Activated CD4-positive, alpha-beta T cell treated with anti-CD3 and anti-CD28 coated beads, Interleukin-2, amount 10 ng/mL, durations not matched to agents 24 days and 14 days (primary cell): ENCODE measurements at places on chromosomes 3 and 15. TPM values are rescaled to one million over a fixed set of nuclear protein-coding genes. Genes with fewer than 3 reads are reported as not detected.

- H3K4me3 ChIP-seq: peak overlapping the region; percentile 94
- no peak overlapping the region for H3K27ac ChIP-seq
- peaks cover 14% of the 10 kb centered on the region for H3K4me1 ChIP-seq
- no peaks in the 10 kb centered on the region for H3K27me3 ChIP-seq
- H3K36me3 ChIP-seq: peaks cover 40% of the 10 kb centered on the region
Observed at GRCh38 chr3:50290161-50290641, 2.0 kb downstream of the IFRD2 start.

- no peaks in the 10 kb centered on the region for H3K36me3 ChIP-seq
- peaks cover 13% of the 10 kb centered on the region for H3K27me3 ChIP-seq
- DNase-seq: no peak
- no peak overlapping the region for H3K27ac ChIP-seq
Observed at GRCh38 chr3:14929310-14930074, 17.9 kb upstream of the NR2C2 start.

DNA sequence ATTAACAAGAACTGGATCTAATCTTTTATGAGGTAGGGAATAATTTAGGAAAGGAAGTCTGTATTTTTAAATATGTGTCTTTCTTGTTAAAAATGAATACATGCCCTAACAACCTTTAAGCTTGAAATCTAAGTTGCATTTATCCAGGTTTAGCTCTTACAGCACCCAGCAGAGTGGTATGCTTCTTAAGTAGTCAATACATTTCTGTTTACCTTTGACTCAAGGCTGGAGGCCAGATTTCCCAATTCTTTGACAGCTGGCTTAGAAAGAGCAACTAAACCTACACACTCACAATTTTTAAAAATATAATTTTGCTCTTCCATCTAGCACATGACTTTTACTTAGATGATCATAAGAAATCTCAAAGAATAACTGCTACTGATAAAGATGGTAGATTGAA, 148.9 kb downstream of the DPH6 start:
- no peak overlapping the region for H3K4me3 ChIP-seq
- H3K27ac ChIP-seq: no peak overlapping the region
- H3K27me3 ChIP-seq: no peaks in the 10 kb centered on the region
- no peaks in the 10 kb centered on the region for H3K4me1 ChIP-seq

DNA sequence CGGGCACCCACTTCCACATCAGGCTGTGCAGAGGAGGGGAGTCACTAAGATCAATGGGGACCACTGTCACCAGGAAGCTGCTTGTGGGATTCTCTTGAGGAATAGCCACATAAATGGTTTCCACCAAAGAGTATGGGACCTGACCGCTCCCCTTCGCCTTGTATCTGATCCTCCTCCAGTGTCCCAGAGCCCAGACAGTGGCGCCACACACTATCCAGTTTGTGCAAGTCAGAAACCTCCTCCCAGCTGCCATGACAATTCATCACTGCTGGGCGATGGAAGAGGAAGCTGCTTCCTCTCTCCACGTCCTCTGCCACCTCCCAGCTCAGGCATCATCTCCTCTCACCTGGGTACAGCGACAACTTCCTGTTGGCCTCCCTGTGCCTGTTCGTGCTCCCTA, 147.5 kb downstream of the ALDH1A2 start:
- peaks cover 7% of the 10 kb centered on the region for H3K27me3 ChIP-seq
- no peak overlapping the region for H3K27ac ChIP-seq
- H3K4me1 ChIP-seq: no peaks in the 10 kb centered on the region
- no peak overlapping the region for H3K4me3 ChIP-seq

DNA sequence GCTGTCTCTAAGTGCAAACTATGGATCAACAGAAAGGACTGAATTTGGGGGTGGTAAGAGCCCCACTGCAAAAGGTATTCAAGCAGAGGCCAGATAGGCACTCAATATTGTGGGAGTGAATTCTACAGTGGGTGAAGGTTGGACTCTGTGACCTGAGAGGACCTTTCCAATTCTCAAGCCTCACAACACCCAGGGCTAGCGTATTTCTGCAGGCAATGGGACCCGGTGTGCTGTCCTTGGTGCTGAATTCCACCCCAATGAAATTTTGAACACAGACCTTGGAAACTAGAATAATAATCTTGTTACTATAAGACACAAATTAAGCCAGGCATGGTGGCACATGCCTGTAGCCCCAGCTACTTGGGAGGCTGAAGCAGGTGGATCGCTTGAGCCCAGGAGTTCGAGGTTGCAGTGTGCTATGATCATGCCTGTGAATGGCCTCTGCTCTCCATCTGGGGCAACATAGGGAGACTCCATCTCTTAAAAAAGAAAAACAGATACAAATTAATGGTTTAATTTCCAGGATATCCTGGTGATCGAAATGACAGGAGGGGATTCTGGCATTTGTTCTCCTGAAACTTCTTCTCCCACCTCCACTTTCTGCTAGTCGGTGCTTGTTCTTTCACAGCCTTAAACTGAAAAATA, 135.4 kb downstream of the RAB11A start:
- no peaks in the 10 kb centered on the region for H3K36me3 ChIP-seq
- no peak overlapping the region for H3K27ac ChIP-seq
- H3K27me3 ChIP-seq: peaks cover 10% of the 10 kb centered on the region
- H3K4me3 ChIP-seq: no peak overlapping the region
- DNase-seq: peak; percentile 79

Gene NAALADL2
- total RNA-seq: not detected in 2 replicates

DNA sequence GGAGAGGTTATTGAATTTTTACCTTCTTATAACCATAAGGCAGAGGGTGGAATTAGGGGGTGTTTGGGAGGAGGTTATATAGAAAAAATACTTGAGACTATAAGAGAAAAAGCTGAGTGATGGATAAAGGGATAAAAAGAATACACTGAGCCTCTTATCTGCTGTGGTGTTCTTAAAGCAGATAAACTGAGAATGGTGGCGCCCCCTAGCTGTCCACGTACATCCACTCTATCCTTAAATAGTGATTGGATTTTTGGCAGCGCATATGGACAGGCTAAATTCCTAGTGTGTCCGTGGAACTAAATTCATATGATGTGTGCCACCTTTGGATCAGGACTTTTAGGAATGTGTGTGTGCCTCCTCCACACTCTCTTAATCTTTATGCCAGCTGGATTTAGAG, 121.1 kb downstream of the OXSM start:
- no peak overlapping the region for H3K27ac ChIP-seq
- DNase-seq: peak; percentile 78
- H3K27me3 ChIP-seq: peaks cover 12% of the 10 kb centered on the region
- H3K4me3 ChIP-seq: no peak overlapping the region
- peaks cover 3% of the 10 kb centered on the region for H3K4me1 ChIP-seq

Gene CFAP100
- total RNA-seq: not detected in 2 replicates

Gene TICRR
- total RNA-seq: 18.8 and 21.0 TPM in 2 replicates

GRCh38 chr3:194985031-194985578, 285.9 kb downstream of the XXYLT1 start:
- H3K4me1 ChIP-seq: no peaks in the 10 kb centered on the region
- no peaks in the 10 kb centered on the region for H3K36me3 ChIP-seq
- H3K4me3 ChIP-seq: no peak overlapping the region
- H3K27me3 ChIP-seq: peaks cover 22% of the 10 kb centered on the region
- H3K27ac ChIP-seq: no peak overlapping the region
- DNase-seq: no peak

Gene ARGFX
- total RNA-seq: not detected in 2 replicates

GRCh38 chr3:193852901-193853300, 259.9 kb downstream of the OPA1 start:
- H3K27ac ChIP-seq: no peak overlapping the region
- no peaks in the 10 kb centered on the region for H3K36me3 ChIP-seq
- no peak for DNase-seq

GRCh38 chr15:39752991-39753390, 29.6 kb downstream of the FSIP1 start:
- no peak overlapping the region for H3K27ac ChIP-seq
- H3K36me3 ChIP-seq: no peaks in the 10 kb centered on the region
- H3K4me3 ChIP-seq: no peak overlapping the region
- H3K27me3 ChIP-seq: peaks cover 69% of the 10 kb centered on the region

GRCh38 chr3:14133188-14133800, 8.4 kb downstream of the TMEM43 start:
- peaks cover 4% of the 10 kb centered on the region for H3K4me1 ChIP-seq
- no peak for DNase-seq
- H3K36me3 ChIP-seq: peaks cover 66% of the 10 kb centered on the region
- no peaks in the 10 kb centered on the region for H3K27me3 ChIP-seq

Gene PARP9
- total RNA-seq: 45.7 and 47.9 TPM in 2 replicates

Gene TM4SF18
- not detected in 2 replicates for total RNA-seq

- no peaks in the 10 kb centered on the region for H3K36me3 ChIP-seq
- H3K4me3 ChIP-seq: no peak overlapping the region
- no peaks in the 10 kb centered on the region for H3K4me1 ChIP-seq
- no peak for DNase-seq
- H3K27ac ChIP-seq: no peak overlapping the region
- H3K27me3 ChIP-seq: no peaks in the 10 kb centered on the region
Observed at GRCh38 chr15:74184582-74185091, 11.1 kb downstream of the ISLR start.

DNA sequence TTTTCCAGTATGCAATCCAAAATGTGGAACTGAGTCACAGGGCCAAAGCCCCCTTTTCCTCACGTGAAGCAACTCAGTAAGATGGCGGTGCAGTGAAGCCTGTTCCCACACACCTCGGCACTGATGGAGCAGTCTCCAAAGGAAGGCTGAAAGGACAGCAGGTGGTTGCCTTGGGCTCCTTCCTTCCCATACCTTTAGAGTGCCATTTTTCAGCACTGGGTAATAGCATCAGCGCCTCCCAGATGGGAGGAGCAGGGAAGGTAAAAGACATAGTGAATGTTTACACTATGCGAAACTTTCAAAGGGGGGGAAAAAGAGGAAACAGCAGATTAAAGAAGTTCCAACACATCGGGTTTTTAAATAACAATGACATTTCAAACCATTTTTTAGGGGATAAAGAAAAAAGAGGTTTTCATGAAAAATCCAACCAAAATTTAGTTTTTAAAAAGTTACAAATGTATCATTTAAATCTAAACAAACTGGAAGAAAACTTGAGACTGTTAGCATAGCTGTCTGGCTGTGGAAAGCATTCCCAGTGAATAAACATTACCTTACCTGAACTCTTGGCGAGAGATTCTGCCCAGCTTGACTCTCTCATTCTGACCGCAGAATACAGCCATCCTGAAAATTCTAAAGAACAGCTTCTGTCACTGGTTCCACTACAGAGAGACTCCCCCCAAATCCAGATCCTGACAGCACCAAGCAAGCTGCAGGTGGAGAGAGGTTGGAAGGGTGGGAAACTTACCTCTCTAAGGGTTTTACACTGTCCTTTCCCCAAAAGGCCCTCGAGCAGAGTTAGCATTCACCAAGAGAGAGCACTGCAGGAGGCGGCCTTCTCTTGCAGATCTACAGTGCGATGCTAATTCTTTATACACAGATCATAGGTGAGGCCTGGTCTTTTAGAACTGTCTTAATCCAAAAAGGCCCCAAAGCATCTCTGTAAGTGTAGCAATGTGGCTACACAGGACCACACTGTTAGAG, 32.6 kb downstream of the ABCC5 start:
- H3K4me3 ChIP-seq: no peak overlapping the region
- no peak overlapping the region for H3K27ac ChIP-seq
- H3K36me3 ChIP-seq: peaks cover 14% of the 10 kb centered on the region
- no peaks in the 10 kb centered on the region for H3K27me3 ChIP-seq

DNA sequence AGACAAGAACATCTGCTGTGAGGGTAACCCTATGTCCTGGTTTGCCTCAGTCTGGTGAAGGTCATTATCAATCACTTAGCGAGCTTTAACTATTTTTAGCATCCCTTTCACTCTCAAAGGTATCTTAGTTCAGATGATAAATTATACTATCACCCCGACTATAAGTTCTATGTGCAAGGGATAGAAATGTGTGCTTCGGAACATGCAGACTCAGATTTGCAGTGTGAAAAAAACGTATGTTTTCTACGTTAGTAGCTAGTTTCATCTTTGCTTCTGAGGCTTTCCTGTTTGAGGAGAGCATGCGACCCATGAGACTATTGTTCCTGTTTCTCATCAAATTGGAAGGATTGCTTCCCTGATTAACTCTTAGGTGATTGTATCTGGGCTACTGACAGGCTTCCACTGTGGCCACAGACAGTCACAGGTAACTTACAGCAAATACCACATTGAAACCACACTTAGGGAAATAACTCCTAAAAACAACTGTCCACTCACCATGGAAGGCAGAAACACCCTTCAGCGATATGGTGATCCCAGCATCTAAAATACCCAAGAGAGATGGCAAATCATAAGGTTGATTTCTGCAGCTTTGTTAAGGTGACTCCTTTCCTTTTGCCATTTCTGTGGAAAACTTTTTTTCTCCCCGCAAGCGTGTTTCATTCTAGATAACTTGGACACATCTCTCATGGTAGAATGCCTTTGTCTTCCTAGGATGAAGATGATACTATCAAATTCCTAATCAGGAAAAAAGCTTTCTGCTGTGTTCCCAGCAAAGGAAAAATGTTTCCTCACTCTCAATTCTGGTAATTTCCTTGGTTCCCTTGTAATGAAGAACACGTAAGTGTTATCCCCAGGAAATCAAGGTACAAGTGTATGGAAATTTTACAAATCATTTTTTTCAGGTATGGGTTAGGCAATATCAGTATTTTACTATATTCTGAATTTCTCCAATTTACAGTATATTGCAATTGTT, 5.2 kb downstream of the GCSAM start:
- H3K27ac ChIP-seq: peak overlapping the region; percentile 79
- peaks cover 40% of the 10 kb centered on the region for H3K36me3 ChIP-seq
- peak overlapping the region; percentile 71 for H3K4me3 ChIP-seq
- no peaks in the 10 kb centered on the region for H3K27me3 ChIP-seq
- H3K4me1 ChIP-seq: peaks cover 64% of the 10 kb centered on the region

DNA sequence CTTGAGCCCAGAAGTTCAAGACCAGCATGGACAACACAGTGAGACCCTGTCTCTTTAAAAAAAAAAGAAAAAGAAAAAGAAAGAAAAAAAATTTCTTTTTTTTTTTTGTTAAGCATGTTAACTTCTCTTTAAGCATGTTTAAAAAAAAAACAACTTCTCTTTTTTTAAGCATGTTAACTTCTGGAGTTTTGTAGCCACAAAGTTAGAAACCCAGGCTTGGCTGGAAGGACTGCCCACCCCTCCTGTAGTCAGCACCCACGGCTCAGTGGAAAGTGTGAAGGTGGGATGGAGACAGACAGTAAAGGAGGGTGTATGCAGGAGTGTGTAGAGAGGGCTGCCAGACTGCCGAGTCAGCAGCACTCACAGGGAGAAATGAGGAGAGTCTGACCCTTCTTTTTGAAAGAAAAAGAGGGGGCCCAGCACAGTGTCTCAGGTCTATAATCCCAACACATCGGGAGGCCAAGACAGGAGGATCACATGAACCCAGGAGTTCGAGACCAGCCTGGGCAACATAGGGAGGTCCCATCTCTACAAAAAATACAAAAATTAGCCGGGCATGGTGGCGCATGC, 33.2 kb downstream of the GOLGA8S start:
- DNase-seq: no peak
- peaks cover 5% of the 10 kb centered on the region for H3K27me3 ChIP-seq
- no peaks in the 10 kb centered on the region for H3K4me1 ChIP-seq
- H3K27ac ChIP-seq: no peak overlapping the region
- H3K4me3 ChIP-seq: no peak overlapping the region
- no peaks in the 10 kb centered on the region for H3K36me3 ChIP-seq
